ENCODE measurements at places on chromosomes 16 and 17.

DNA sequence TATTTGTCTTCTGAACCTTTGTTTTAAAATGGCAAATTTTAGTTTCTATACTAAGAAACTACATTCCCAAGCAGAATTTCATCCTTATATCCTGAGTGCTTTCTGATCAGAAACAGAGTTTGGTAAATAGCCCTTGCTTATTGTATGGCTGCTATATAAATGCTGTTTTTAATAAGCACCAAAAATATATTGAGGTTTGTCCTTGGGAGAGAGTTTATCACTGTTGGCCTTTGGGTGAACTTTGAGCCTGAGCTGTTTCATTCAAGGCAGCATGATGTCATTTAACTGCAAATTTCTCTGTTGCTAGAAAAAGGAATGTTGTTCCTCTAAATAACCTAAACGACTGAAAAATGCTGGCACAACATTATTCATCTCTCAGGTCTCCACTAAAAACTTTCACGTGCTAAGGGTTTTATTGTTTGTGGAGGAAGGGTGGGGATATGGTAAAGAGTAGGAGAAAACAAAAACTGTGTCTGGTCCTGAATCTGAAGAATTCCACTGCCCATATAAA lies 334.3 kb upstream of the TBX2 start:
- DNase-seq: no peak

DNA sequence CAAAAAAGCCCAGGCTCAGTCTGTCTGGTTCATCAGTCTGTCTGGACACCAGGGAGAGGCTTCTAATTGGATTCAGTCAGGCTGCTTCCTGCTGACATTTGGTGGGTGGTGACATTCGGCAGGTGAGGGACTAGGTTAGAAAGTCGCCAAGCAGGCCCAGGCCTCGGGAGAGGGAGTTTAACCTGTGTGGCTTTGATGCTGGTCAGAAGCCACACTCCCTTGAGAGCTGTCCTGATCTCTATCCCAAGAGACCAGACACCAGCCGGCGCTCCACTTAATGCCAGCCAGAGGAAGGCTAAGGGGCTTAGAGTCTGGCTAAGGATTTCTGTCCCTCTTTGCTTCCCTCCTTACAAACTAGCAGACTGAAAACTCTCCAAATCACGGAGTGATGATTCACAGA lies 135.0 kb downstream of the GSG1L start:
- DNase-seq: no peak

DNA sequence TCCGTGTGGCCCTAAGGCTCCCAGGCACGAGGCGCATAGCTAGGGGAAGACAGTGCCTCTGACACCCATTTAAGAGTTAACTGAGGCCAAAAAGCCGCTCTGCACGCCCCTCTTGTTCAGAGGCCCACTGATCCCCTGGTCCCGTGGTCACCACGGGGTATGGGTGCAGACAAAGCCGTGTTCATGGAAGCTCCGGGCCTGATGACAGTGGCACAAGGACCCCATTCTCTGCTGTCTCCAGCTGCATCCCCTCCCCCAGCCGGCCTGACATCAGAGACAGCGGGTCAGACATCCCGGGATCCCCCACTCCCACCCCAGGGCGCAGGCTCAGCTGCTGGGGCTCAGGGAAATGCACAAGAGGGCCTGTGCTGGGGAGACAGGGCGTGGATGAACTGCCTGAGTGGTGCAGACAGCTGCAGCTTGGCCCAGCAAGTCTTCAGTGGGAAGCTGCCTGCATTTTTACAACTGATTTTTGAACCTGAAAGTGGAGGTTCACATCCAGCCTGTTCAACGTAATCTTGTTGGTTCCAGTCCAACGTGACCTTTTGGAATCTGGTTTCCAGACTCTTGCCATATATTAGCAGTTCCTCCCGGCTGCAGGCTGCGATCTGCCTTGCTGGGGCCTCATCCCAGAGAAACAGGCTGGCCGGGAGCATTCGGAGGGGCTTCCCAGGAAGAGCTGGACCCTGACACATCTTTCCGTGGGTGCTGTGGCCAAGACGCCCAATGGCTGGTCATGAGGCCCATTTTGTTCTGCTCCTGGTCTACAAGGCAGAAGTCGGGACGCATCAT lies 9.7 kb upstream of the BAHCC1 start:
- no peak for DNase-seq

GRCh38 chr16:53542283-53542682 lies 39.3 kb upstream of the AKTIP start:
- no peak for DNase-seq

DNA sequence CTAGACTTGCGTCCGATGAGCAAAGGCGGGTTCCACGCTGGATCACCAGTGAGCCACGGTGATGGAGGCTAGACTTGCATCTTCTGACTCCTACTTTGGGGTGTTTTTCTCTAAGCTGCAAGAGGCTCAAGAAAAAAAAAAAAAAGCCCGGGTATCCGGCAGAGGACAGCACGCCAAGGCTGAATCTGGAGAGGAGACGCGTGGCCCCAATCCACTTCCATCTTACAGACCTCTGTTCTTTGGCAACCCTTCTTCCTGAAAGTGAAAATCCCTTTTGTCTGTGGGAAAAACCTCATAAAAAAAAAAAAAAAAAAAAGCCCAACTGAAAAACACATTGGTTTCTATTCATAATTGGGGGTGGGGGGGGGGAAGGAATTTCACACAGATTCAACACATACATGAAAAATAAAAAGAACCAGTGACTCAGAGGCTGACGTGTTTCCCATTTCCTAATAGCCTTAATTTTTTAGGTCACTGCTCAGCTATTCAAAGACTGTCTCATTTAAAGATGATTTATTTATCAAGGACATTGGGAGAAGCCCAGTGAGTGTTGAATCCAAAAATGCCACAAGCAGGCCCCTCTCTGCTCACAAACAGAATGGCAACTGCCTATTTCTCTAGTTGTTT lies 258.3 kb downstream of the FOXL1 start:
- DNase-seq: no peak

Data from hematopoietic multipotent progenitor cell (in vitro differentiated cells).